Cardiac ventricle fibroblast (primary cell): ENCODE measurements at places on chromosomes 7 and 10. TPM values are rescaled to one million over a fixed set of nuclear protein-coding genes. Genes with fewer than 3 reads are reported as not detected.

CYTH3 gene
- 56.0 and 62.3 TPM in 2 replicates for total RNA-seq

DDX50 gene
- total RNA-seq, result 29.3 and 31.2 TPM in 2 replicates

GHITM gene
- total RNA-seq, result 110 and 119 TPM in 2 replicates

AGAP5 gene
- total RNA-seq, result 0.31 and 1.4 TPM in 2 replicates

TMEM236 gene
- 0.06 and 0.15 TPM in 2 replicates for total RNA-seq

JAKMIP3 gene
- total RNA-seq, result 0.19 and 0.20 TPM in 2 replicates

SEMA4G gene
- 0.94 and 1.8 TPM in 2 replicates for total RNA-seq

SPDYE2B gene
- not detected in 2 replicates for total RNA-seq

CHAT gene
- not detected in 2 replicates for total RNA-seq

FKBP9 gene
- 178 and 181 TPM in 2 replicates for total RNA-seq

CDCA7L gene
- total RNA-seq, result 8.4 and 13.2 TPM in 2 replicates
